ENCODE measurements at places on chromosomes 13 and 19. TPM values are rescaled to one million over a fixed set of nuclear protein-coding genes. Genes with fewer than 3 reads are reported as not detected.

The ZNF611 gene
- 28.5 TPM for total RNA-seq

The RNF225 gene
- total RNA-seq = not detected

The MUC16 gene
- total RNA-seq = 0.03 TPM

The LHB gene
- 0.84 TPM for total RNA-seq

The NKG7 gene
- 3.3 TPM for total RNA-seq

The ZNF544 gene
- 16.5 TPM for total RNA-seq

The SIGLECL1 gene
- not detected for total RNA-seq

DNA sequence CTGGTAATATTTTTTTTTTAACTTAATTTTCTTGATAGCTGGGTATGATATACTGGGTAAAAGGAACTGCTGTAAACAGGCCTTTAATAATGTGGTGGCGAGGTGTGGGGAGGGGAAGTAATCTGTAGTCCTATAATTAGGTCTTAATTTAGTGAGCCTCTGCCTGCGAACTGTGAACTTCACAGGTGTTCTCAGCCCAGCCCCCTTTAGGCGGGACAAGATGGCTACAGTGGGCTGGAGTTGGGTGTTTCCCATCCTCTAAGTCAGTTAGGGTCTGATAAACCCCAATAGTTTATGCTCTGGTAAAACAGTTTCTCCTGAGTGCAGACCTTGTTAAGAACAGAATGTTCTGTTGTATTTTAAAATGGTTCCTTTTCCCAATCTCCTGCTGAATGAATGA is 97.6 kb upstream of the SERP2 start:
- peaks cover 5% of the 10 kb centered on the region for H3K4me1 ChIP-seq
- no peak overlapping the region for H3K4me3 ChIP-seq
- H3K27me3 ChIP-seq = no peaks in the 10 kb centered on the region
- DNase-seq = no peak
- H3K27ac ChIP-seq = no peak overlapping the region

- DNase-seq = peak; percentile 79
- no peaks in the 10 kb centered on the region for H3K4me1 ChIP-seq
- no peak overlapping the region for H3K27ac ChIP-seq
- H3K27me3 ChIP-seq = no peaks in the 10 kb centered on the region
- no peak overlapping the region for H3K4me3 ChIP-seq
Observed at GRCh38 chr19:9847087-9847671, 12.1 kb downstream of the PIN1 start.

- DNase-seq = no peak
- no peaks in the 10 kb centered on the region for H3K4me1 ChIP-seq
- H3K27me3 ChIP-seq = no peaks in the 10 kb centered on the region
- H3K27ac ChIP-seq = no peak overlapping the region
- no peaks in the 10 kb centered on the region for H3K36me3 ChIP-seq
Observed at GRCh38 chr13:97072297-97072696, 78.0 kb upstream of the OXGR1 start.

DNA sequence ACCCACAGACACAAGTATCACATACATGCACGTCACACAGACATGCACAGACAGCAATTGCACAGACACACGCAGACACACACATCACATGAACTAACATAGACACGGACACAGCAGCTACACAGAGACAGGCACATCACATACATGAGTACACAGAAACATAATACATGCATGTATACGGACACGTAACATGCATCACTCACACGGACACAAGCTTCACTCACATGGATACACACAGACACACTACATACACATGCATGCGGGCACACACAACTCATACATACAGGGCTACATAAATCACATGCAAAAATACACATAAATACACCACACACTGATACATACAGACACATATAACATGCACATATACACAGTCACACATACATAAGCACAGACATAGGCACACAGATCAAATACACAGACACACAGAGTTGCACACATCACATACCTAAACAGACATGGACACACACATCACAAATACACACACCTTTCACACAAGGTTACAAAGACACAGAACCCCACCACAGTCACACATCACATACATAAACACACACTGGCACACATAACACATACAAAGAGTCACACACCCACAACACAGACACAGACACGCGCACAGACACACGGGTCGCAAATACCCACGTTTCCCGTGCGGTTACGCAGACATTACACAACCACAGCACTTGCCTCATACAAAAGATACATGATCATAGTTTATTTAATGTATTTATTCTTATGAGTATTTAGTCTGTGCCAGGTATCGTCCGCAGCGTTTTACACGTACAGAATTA is 1.1 kb upstream of the LMTK3 start:
- no peak overlapping the region for H3K4me3 ChIP-seq
- H3K27me3 ChIP-seq = no peaks in the 10 kb centered on the region
- H3K27ac ChIP-seq = no peak overlapping the region
- H3K4me1 ChIP-seq = no peaks in the 10 kb centered on the region
- no peak for DNase-seq

DNA sequence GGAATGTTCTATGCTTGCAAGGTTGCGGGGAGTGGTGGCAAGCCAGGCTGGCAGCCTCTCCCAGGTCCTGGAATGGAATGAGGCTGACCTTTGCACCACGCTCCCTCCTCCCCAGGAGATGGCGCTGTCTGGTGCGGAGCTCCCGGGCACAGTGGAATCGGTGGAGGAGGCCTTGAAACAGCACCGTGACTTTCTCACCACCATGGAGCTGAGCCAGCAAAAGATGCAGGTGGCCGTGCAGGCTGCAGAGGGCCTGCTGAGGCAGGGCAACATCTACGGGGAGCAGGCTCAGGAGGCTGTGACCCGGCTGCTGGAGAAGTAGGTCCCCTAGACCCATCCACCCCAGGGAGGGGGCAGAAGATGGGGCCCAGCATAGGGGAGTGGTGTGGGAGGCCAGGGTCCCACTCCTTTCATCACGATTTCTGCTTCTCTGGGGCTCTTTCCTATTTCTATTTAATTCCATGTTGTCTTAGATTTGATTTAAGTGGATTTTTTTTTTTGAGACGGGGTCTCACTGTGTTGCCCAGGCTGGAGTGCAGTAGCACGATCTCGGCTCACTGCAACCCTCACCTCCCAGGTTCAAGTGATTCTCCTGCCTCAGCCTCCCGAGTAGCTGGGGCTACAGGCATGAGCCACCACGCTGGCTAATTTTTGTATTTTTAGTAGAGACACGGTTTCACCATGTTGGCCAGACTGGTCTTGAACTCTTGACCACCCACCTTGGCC is 53.2 kb upstream of the SHKBP1 start:
- no peak overlapping the region for H3K4me3 ChIP-seq
- no peaks in the 10 kb centered on the region for H3K36me3 ChIP-seq
- no peaks in the 10 kb centered on the region for H3K4me1 ChIP-seq
- no peaks in the 10 kb centered on the region for H3K27me3 ChIP-seq

GRCh38 chr13:100674572-100674871 is at the start of gene TMTC4:
TMTC4 (minus strand) TSS chr13:100674795; CDS start chr13:100670362, 4,433 bp downstream.
- H3K27ac ChIP-seq = peak within 1 kb of the TSS; percentile 83
- H3K4me1 ChIP-seq = no peaks in the 10 kb centered on the region
- DNase-seq = no peak
- peak within 1 kb of the TSS; percentile 82 for H3K4me3 ChIP-seq
- no peaks in the 10 kb centered on the region for H3K36me3 ChIP-seq
- H3K27me3 ChIP-seq = no peaks in the 10 kb centered on the region

- H3K4me3 ChIP-seq = no peak overlapping the region
- no peaks in the 10 kb centered on the region for H3K4me1 ChIP-seq
- H3K36me3 ChIP-seq = peaks cover 6% of the 10 kb centered on the region
- no peak for DNase-seq
Observed at GRCh38 chr19:2212861-2213711, 23.0 kb downstream of the PLEKHJ1 start.

GRCh38 chr13:49517461-49517860 is 21.7 kb downstream of the PHF11 start:
- H3K27me3 ChIP-seq = no peaks in the 10 kb centered on the region
- H3K4me3 ChIP-seq = no peak overlapping the region
- no peaks in the 10 kb centered on the region for H3K4me1 ChIP-seq
- no peaks in the 10 kb centered on the region for H3K36me3 ChIP-seq
- DNase-seq = no peak

- H3K27ac ChIP-seq = no peak overlapping the region
- no peaks in the 10 kb centered on the region for H3K27me3 ChIP-seq
- no peaks in the 10 kb centered on the region for H3K36me3 ChIP-seq
- no peak overlapping the region for H3K4me3 ChIP-seq
- H3K4me1 ChIP-seq = no peaks in the 10 kb centered on the region
Observed at GRCh38 chr19:56291867-56292266, 19.3 kb downstream of the EDDM13 start.

DNA sequence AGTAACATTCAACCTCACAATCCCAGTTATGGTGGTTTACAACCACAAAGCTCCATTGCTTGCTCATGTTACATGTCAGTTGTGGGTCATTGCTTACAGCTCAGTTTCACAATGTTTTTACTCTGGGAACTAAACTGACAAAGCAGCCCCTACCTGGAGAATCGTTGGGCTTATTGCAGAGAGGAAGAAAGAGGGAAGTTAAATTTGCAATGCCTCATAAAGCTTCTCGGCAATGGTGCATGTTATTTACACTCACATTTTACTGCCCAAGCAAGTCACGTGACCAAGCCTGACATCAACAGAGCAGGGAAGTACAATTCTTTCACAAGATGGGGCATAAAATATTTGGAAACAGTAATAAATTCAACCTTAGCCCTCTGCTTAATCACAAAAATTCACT is 441.6 kb downstream of the TDRD3 start:
- no peak for DNase-seq
- no peaks in the 10 kb centered on the region for H3K36me3 ChIP-seq
- no peak overlapping the region for H3K27ac ChIP-seq
- no peaks in the 10 kb centered on the region for H3K27me3 ChIP-seq

DNA sequence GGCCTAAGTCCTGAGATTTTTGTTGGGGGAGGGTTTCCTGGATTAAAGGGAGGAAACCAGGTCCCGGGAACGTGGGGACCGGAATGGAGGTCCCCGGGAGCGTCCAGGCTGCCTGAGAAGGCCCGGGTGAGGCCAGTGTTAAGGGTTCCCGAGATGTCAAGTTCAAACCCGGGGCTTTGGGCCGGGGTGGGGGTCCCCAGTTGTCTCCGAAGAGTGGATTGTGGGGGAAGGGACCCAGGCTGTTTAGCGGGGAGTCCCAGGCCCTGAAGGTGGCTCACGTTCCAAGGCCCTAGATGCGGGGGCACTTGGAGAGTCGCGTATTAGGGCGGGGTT is 262 bp downstream of the COX7A1 start:
- no peaks in the 10 kb centered on the region for H3K36me3 ChIP-seq
- H3K4me1 ChIP-seq = no peaks in the 10 kb centered on the region
- H3K27ac ChIP-seq = peak overlapping the region; percentile 78
- no peak for DNase-seq
- peak overlapping the region; percentile 57 for H3K4me3 ChIP-seq

- H3K4me3 ChIP-seq = no peak overlapping the region
- no peak overlapping the region for H3K27ac ChIP-seq
- H3K27me3 ChIP-seq = no peaks in the 10 kb centered on the region
- H3K4me1 ChIP-seq = no peaks in the 10 kb centered on the region
Observed at GRCh38 chr13:48431431-48431830, 18.5 kb upstream of the LPAR6 start.

DNA sequence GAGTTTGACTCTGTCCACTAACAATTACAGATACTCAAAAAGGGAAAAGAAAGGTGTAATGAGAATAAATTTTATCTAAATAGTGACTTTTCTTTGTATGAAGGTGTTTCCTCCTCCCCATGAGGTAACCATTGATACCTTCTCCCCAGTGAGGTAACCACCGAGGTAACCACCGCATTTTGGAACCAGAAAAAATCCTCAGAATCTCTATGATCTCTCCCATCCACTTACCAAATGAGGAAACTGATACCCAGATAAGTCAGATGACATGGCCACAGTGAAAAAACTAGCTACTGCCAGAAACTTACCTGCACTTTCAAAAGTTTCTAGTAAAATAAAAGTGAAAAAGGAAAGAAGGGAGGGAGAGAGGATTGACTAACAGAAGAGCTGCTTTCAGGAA is 124.0 kb upstream of the FNDC3A start:
- H3K27ac ChIP-seq = no peak overlapping the region
- peaks cover 2% of the 10 kb centered on the region for H3K4me1 ChIP-seq
- DNase-seq = no peak
- no peaks in the 10 kb centered on the region for H3K36me3 ChIP-seq
- H3K4me3 ChIP-seq = no peak overlapping the region
- no peaks in the 10 kb centered on the region for H3K27me3 ChIP-seq

DNA sequence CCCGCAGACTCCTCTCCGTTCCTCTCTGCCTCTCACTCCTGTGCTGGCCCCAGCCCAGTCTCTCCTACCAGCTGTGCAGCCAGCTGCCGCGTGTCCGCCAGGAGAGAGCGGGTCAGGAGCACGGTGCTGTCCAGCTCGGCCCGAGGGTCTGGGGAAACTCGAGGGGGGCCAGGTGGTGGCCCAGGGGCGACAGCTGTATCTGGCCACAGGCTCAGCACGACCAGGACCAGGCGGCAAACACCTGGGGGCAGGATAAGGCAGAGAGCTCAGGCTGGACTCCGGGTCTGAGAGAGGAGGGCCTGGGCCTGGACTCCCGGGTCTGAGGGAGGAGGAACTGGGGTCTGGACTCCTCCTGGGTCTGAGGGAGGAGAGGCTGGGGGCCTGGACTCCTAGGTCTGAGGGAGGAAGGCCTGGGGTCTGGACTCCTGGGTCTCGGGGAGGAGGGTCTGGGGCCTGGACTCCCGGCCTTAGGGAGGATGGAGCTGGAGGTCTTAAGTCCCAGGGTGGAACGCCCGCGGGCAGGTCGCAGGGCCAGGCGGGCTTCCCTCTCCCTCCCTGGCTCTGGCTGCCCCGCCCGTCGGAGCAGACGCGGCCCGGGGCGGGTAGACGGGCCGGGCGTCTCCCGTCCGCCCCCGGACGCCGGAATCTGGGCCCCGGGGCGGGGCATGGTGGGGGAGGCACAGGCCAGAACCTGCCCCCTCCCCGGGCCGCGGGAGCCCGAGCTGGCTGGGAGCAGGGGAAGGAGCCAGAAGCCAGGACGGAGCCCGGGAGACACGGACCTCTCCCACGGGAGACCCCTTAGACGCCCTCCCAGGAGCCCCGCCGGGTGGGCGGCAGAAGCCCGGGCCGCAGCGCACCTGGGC is 1.3 kb downstream of the IL11 start:
- no peaks in the 10 kb centered on the region for H3K36me3 ChIP-seq
- H3K4me1 ChIP-seq = no peaks in the 10 kb centered on the region
- H3K4me3 ChIP-seq = no peak overlapping the region
- no peak overlapping the region for H3K27ac ChIP-seq
- H3K27me3 ChIP-seq = no peaks in the 10 kb centered on the region
- DNase-seq = peak; percentile 51

GRCh38 chr19:44712864-44713515 is 14.0 kb downstream of the CEACAM16 start:
- H3K4me3 ChIP-seq = no peak overlapping the region
- H3K27me3 ChIP-seq = no peaks in the 10 kb centered on the region
- DNase-seq = no peak
- H3K27ac ChIP-seq = no peak overlapping the region
- no peaks in the 10 kb centered on the region for H3K4me1 ChIP-seq

GRCh38 chr19:1725100-1726064 is 27.9 kb upstream of the ONECUT3 start:
- H3K4me1 ChIP-seq = no peaks in the 10 kb centered on the region
- no peak overlapping the region for H3K27ac ChIP-seq
- DNase-seq = no peak
- H3K4me3 ChIP-seq = no peak overlapping the region
- no peaks in the 10 kb centered on the region for H3K27me3 ChIP-seq
- no peaks in the 10 kb centered on the region for H3K36me3 ChIP-seq

Measured in aorta (tissue), 5 donors.